ENCODE measurements at places on chromosomes 4 and X.

DNA sequence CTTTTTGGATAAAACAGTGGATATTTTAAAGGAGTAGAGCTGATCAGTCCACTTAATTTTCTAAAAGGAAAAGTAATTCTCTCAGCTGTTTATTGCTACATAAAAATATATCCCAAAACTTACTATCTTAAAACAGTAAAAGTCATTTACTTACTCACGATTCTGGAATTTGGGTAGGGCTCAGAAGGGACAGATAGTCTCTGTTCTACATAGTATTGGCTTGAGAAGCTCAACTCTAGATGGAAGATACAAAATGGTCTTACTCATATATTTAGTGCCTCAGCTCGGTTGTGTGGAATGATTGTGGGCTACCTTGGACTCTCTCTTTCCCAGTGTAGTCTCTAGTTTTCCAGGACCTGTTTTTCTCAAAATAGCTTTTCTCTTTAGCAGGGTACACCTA, 691.5 kb upstream of the POU3F4 start:
- DNase-seq: no peak

DNA sequence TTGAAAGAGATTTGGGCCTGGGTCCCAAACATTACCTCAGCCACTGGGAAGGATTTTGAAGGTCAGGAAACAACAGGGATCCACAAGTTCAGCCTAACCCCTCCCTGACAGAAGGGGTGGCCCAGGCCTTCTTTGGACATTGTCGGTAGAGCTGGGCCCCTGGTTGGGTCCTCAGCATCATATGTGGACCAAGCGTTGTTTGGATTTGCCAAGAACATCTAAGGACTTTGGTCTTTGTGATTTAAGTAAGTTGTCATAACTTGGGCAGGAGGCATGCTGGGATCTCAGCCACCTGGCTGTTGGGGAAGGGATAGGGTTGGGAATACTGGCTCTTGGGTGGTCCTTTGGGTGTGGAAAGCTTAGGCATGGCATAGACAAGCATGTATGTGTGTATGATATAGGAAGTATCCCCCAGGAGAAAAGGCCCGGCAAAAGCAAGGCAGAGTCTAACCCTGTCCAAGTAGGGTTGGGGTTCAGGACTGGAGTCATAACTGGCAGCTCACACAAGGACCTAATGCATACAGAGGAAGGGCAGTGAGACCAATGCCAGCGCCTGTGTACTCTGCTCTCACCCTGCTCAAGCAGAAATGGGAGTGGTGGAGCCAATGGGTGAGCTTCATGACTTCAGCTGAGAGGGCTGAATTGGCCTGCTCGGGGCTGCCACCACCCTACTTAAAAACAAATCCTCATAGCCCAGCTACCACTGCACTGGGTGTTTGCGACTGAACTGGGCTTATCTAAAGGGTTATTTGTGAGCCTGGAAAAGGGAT, 102.8 kb downstream of the RTL5 start:
- no peak for DNase-seq

- DNase-seq: no peak
Observed at GRCh38 chrX:97740044-97740443, 856.3 kb downstream of the RPA4 start.

DNA sequence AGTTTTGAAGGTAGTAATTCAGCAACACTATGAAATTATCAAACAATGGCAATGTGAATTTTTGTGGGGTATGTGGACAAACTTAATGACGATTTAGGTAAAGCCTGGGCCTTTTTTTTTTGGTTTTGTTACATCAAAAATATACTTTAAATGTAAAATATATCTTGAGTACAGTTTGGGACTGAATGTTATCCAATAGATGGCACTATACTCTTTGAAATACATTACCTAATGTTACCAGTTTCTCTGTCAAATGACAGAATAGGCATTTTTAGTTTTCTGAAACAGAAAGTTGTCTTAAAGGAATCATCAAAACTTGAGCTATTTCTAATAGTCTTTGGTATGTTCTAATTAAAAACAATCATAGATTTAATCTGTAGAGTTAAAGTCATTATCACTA, 1651.9 kb downstream of the C4orf33 start:
- no peak for DNase-seq

- DNase-seq: no peak
Observed at GRCh38 chrX:106780664-106781377, 21.7 kb upstream of the TBC1D8B start.

- no peak for DNase-seq
Observed at GRCh38 chr4:87934157-87934704, 41.3 kb upstream of the SPP1 start.

DNA sequence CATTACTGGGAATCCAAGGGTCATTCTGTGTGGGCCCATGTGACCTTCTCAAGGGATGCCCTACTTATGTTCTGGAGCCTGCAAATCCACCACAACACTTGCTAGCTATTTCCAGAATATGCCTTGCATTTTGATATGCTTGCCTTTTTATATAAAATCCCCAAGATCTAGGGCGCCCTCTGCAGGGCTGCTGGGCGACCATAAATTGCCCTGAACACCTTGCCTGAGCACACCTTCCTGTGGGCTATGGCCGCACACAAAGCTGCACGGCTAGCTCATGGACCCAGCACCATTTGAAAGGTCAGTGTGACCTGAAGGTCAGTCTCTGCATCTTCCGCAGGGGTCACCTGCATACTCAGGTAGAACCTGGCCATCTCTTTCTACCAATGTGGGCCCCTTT, 311.7 kb downstream of the NLGN4X start:
- DNase-seq: no peak

- no peak for DNase-seq
Observed at GRCh38 chrX:46571423-46572339, 1.9 kb upstream of the CHST7 start.

- no peak for DNase-seq
Observed at GRCh38 chr4:76930685-76931084, 18.9 kb upstream of the SEPTIN11 start.

DNA sequence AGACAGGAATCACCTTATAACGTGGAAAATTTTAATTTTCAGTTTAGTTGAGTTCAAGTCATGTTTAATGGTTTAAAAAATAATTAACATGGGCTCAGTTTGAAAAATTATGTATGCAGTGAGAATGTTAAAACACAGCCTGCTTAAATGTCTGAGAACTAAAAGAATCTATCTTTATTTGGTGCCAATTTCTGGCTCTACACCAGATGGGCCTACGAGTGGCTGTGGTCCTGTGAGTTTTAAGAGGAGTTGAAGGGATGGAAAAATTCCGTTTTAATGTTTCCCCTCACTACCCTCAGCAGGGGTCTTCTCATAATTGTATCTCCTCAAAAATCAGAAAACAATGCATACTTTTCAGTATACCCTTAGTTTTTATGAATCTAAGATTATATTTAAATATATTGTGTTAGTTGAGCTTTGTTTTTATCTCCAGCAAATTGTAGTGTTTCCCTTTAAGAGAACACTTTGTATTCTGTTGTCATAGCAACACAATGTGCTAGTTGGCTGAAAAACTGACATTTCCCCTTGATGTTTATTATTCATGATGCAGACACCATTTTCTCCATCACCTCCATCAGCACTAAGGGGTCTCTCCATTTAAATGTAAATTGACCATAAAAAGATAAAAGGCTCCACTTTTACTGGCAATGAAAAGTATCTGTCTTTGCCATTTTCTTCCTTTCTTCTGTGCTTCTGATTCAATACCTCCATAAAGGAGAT, 393.5 kb upstream of the GRIA3 start:
- DNase-seq: no peak

DNA sequence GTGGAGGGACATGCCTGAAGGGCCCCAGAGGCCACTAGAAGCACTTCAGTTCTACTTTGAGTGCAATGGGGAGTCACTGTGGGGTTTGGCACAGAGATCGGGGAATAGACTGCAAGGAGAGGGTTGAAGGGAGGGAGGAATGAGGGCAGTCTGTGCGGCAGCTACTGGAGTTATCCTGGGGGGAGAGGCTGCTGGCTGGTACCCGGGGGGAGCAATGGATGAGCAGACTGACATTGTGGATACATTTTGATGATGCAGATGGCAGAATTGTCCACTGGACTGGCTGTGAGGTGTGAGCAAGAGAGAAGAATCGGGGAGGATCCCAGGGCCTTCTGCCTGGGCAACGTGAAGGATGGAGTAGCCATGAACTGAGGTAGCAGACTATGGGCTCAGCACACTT, 2.8 kb upstream of the MAMLD1 start:
- DNase-seq: no peak

- DNase-seq: no peak
Observed at GRCh38 chrX:108701633-108702032, 34.7 kb downstream of the IRS4 start.

DNA sequence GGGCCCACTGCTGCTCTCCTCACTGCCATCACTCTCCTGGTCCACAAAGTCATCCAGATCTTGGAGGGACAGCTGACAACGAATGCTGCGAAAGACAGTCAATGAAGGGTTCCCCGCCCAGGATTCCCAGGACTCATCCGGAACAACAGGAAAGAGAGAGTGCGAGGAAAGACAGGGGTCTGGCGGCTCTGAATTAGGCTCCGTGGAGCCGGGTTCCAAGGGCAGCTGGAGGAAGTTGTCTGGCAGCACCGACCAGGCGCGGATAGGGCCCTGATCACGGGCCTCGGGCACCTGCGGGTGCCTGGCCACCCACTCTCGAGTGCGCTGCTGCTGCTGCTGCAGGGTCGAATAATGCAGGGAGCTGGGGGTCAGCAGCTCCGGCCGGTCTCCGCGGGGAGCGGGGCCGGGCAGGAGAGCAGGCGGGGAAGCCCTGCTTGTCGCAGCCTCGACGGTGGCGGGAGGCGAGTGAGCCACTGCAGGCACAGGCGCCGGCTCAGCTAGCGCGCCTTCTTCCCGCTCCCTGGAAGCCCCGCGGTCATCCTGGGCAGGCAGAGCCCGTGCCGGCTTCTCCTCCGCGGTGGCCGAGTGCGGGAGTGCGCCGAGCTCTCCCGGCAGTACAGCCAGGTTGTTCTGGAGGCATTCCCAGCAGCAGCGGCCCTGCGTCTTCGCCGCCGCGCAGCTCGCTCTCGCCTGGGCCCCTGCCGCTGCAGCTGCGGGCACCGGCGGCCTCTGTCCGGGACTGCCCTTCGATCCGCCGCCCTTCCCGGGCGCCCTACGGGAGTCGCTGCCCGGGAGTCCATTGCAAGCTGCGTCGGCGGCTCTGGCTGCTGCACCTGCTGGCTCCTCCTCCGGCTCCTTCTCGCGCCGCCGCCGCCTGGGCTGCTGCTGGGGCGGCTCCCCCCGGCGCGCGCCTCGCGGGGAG, 1.1 kb downstream of the SOWAHB start:
- no peak for DNase-seq

- DNase-seq: no peak
Observed at GRCh38 chr4:99651016-99651769, 6.4 kb downstream of the C4orf54 start.

- no peak for DNase-seq
Observed at GRCh38 chr4:38322714-38323113, 341.3 kb upstream of the KLF3 start.

GRCh38 chr4:153471698-153472093, 5.5 kb downstream of the TMEM131L start:
- DNase-seq: no peak

DNA sequence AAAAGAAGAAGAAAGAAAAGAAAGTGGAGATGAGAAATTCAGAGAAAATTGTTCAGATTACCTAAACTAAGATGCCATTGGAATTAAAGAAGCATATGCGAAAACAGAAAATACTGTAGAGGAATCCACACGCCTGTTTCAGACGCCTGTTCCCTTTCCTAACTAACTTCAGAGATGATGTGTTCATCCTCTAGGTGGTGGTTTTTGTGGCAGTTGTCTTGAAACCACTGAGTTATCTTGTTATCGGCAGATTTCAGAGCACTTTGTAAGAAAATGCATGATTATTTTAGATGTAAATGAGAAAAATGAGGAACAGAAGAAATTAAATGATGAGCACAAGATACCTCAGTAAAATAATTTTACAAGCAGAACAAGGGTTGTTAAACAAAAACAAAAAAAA, 48.3 kb downstream of the FUNDC1 start:
- no peak for DNase-seq

- DNase-seq: no peak
Observed at GRCh38 chr4:103046416-103047290, 27.1 kb upstream of the SLC9B1 start.

DNA sequence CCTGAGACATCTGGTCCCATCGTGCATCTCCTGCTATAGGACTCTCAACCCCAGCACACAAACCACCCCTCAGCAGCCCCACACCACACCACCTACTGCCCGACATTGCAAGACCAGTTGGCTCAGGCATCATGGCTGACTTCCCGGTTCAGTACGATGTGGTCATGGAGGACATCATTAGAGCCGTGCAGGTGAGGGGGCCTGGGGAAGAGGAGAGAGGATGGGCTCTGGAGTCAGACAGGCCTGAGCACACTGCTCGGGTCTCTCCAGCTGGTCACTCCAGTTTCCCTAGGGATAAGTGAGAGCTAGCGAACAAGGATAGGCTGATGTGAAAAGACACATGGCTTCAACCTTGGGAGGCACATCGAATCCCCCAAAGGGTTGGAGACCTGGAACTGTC, 17.2 kb downstream of the MAGED2 start:
- no peak for DNase-seq

DNA sequence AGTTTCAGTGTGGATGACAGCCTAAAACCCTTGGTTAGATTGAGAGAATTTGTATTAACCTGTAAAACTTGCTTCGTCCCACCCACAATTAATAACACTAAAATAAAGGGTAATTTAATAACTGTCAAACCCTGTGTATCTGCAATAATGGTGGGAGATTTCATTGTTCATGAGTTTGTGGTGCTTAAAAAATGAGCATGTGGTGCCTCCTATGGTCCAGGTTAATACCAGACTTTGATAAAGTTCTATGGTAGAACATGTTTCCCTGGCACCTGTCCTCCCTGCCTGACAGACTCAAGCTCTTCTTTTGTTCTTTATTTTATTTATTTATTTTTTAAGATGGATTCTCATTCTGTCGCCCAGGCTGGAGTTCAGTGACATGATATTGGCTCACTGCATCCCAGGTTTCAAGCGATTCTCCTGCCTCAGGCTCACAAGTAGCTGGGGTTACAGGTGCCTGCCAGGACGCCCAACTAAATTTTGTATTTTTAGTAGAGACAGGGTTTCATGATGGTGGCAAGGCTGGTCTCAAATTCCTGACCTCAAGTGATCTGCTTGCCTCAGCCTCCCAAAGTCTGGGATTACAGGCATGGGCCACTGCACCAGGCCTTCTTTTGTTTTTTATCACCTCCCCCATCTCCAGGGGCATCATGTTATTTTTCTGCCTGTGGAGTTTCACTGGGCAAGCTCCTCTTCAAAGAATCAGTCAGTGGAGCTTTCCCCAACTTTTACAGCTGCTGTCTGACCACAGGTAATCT, 289.2 kb downstream of the NR3C2 start:
- DNase-seq: no peak

GRCh38 chrX:103413705-103414387, 37.5 kb downstream of the BEX3 start:
- no peak for DNase-seq
